LHCN-M2 (cell line): ENCODE measurements at places on chromosomes 13 and 19. TPM values are rescaled to one million over a fixed set of nuclear protein-coding genes. Genes with fewer than 3 reads are reported as not detected.

The IZUMO2 gene
- not detected in 2 replicates for total RNA-seq

The GIPR gene
- total RNA-seq, result not detected in 2 replicates

The FGF21 gene
- not detected in 2 replicates for total RNA-seq

The IL11 gene
- 1.7 and 2.1 TPM in 2 replicates for total RNA-seq

The CLEC11A gene
- 129 and 189 TPM in 2 replicates for total RNA-seq

The RPS19 gene
- total RNA-seq, result 610 and 611 TPM in 2 replicates

The ZNF835 gene
- total RNA-seq, result not detected in 2 replicates

The TBC1D17 gene
- 7.5 and 9.8 TPM in 2 replicates for total RNA-seq

The EHD2 gene
- 66.0 and 75.3 TPM in 2 replicates for total RNA-seq

The PROZ gene
- total RNA-seq, result not detected in 2 replicates

The MAST1 gene
- 0.13 TPM in 1 of 2 replicates, not detected in the other for total RNA-seq

The CCDC97 gene
- total RNA-seq, result 10.2 and 15.3 TPM in 2 replicates

The NFIX gene
- total RNA-seq, result 9.2 and 13.9 TPM in 2 replicates

The TINCR gene
- 0.06 TPM in 1 of 2 replicates, not detected in the other for total RNA-seq

The IGFL2 gene
- not detected in 2 replicates for total RNA-seq

The C1QTNF9B gene
- not detected in 2 replicates for total RNA-seq

The ADM5 gene
- 1.2 TPM in 2 replicates for total RNA-seq

The FBXO27 gene
- 4.4 and 14.0 TPM in 2 replicates for total RNA-seq

The FAM216B gene
- total RNA-seq, result not detected in 2 replicates

The ZNF813 gene
- 3.5 and 5.7 TPM in 2 replicates for total RNA-seq
